ENCODE measurements at places on chromosomes 5 and 9.

DNA sequence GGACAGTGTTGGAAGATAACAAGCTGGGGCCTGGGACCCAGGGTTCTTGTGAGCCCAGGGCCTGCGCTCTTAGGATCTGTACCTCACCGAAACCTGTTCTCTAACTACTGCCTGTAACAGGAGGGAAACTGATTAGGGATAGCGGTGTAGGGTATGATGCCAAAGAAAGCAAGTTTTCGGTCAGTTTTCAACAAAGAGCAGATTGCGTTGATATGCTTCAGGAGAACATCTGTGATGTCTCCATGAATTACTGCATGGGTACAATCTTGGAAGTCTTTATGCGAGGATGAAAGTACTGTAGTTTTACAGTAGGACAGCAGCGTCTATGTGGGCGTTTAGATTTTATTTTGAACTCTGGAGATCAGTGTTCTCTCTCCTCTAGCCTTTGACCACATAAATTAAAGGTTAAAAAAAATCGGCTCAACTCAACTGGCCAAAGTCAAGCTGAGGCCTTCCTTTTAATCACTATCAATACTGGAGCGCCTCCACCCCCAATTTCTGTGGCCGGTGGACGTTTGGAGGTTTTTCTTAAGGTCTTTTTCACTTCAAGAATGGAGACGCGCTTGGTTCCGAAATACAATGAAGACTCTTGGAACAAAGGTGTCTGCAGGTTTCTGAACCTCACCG is 3.0 kb downstream of the NFIL3 start:
- no peak for DNase-seq

DNA sequence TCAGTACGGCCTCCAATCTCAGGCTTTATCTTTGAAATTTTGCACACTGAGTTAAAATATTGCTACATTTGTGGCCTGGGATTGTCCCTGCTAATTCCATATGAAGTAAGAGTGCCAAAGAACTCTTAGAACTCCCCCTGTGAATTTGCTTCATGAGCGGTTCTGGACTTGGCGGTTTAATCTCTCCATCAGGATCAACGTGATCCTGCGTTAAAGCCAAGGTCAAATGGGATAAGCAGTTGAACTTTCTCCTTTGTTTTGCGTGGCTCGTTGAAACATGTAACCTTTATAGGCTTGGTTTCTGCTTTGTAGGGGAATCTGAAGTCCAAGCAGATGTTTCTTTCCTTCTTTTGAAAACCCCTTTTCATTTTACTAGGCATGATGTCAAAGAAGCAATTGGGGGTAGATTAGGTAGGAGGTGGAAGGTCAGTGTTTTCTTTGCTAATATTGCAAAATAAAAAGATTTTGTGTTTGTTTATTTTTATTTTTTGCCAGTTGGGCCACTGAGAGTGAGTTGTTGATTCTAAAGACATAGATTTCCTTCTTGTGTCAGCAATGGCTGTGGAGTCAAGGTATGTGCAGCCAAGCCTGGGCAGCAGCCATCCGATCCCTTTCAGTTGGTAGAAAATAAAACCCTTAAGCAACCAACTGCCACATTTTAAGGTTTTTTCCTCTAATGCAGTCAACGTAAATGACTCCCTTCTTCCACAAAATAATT is 390.8 kb downstream of the NNT start:
- DNase-seq = no peak

GRCh38 chr5:124810396-124811006 is 64.1 kb upstream of the ZNF608 start:
- no peak for DNase-seq

DNA sequence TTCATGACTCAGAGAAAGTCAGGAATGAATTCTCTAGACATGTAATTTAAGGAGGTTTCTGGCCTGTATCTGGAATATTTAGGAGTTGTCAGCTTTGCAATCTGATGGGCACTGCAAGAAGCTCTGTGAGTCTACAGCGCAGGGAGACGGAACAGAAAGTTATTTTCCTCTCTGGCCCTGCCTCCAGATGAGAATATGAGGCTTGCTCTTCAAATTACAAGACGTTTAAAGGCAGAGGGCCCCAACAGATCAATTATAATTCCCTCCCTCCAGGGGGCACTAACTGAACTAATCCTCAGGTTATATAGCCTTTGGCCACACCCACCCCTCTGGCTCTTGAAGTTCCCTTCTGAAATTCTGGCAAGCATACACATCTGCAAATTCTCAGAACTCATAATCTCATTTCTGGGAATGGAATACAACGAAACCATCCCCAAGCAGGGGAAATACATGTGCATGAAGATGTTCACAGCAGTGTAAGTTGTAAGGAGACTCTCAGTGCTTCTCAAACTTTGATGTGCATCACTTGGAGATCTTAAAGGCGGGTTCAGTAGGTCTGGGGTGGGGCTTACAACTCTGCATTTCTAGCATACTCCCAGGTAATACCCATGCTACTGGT is 307.6 kb downstream of the CWC27 start:
- DNase-seq = no peak

DNA sequence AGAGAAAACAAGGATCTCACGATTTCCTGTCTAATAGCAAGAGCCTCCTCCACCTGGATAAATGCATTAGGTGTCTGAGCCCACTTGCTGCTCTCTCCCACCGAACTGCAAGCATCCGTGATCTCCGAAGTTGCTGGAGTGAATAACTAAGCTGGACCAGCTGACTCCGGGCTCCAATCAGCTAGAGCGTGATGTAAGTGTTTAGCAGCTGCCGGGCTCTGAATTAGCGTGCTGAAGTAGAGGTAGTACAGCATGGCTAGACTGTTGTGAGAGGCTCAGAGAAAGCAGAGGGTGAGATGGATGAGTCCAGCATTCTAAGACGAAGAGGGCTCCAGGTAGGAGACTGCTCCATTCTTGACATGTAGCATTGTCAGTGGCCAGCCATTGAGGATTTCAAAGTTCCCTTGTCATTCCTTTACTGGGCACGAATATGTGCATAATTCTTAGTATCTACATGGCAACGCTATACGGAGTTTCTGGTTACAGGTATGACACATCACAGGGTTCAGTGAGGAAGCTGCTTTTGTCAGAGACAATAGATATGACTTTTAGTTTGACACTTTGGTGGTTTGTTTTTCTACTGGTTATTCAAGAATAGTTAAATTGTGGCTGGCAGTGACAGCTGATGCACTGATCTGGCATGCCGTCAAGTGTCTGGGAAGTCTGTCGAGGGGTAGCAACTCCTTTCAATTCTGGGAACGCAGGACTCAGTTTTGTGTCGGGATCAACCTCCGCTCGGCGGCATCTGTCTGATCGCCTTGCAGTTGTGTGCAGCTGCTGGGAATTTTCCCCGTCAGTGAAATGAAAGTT is 232.6 kb downstream of the MAST4 start:
- DNase-seq = peak; percentile 47

- peak; percentile 91 for DNase-seq
Measured at GRCh38 chr9:132201139-132201538, 39.3 kb downstream of the NTNG2 start.

GRCh38 chr5:34771076-34771475 is 67.9 kb upstream of the TTC23L start:
- DNase-seq = no peak

GRCh38 chr9:135045264-135045927 is 42.1 kb upstream of the OLFM1 start:
- DNase-seq = no peak

- DNase-seq = no peak
Measured at GRCh38 chr9:29039258-29039657, 1466.0 kb upstream of the C9orf72 start.

- DNase-seq = no peak
Measured at GRCh38 chr9:6788162-6789016, 30.6 kb downstream of the KDM4C start.

GRCh38 chr5:78690253-78690972 is 41.8 kb upstream of the LHFPL2 start:
- no peak for DNase-seq

DNA sequence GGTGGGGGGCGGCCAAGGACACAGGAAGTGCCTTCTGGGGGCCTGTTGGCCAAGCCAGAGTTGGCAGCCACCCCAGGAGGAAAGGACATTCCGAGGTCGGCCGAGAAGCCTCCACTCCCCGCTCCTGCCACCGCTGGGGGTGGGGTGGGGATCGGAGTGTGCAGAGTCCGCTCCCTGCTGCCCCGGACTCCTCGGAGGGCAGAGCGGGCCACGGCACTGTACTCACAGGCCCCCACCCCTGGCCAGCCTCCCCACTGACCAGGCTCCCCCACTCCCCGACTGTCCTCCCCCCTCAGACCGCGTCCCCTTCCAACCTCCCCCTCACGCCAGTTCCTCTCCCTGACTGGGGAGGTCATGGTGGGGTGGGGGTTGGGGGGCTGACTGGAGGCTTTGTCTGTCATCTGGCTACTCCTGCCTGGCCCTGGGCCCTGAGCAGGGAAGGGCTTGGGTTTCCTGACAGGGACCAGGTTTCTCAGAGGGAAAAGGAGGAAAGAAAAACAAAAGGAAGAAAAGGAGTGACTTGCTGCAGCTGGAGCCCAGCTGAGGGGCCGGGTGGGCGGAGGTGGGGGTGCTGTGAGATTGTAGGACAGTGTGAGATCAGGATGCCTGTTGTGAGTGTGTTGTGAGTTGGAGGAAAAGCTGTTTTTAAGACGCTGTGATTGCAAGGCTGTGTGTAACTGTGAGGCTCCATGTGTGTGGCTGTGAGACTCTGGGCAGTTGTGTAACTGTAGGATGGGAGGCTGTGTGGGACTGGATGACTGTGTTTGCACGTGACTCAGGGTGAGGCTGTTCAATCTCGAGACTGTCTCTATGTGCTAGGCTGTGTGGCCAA is 29.7 kb downstream of the CNTFR start:
- no peak for DNase-seq

DNA sequence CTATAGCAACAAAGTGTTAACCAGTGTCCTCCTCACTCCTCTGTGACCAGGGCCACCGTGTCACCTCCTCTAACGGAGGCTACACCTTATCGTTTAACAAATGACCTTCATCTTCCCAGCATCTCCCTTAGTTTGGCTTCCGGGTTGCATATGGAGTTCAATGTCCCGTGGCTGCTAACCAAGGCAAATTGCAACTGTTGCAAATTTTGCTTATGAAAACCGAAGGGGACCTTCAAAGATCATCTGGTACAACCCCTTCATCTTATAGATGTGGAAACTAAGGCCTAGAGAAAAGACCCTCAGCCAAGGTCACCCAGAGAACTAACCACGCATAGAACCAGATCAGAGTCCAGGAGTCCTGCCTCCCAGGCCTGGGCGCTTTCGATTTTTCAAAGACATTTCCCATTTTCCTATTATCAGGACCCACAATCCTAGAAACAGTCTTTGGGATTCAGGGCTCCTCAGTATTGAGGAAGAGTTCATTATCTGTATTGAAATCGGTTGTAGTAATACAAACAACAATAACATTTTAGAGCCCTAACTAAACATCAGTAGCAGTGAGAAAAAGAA is 1.4 kb downstream of the PRELID2 start:
- no peak for DNase-seq

DNA sequence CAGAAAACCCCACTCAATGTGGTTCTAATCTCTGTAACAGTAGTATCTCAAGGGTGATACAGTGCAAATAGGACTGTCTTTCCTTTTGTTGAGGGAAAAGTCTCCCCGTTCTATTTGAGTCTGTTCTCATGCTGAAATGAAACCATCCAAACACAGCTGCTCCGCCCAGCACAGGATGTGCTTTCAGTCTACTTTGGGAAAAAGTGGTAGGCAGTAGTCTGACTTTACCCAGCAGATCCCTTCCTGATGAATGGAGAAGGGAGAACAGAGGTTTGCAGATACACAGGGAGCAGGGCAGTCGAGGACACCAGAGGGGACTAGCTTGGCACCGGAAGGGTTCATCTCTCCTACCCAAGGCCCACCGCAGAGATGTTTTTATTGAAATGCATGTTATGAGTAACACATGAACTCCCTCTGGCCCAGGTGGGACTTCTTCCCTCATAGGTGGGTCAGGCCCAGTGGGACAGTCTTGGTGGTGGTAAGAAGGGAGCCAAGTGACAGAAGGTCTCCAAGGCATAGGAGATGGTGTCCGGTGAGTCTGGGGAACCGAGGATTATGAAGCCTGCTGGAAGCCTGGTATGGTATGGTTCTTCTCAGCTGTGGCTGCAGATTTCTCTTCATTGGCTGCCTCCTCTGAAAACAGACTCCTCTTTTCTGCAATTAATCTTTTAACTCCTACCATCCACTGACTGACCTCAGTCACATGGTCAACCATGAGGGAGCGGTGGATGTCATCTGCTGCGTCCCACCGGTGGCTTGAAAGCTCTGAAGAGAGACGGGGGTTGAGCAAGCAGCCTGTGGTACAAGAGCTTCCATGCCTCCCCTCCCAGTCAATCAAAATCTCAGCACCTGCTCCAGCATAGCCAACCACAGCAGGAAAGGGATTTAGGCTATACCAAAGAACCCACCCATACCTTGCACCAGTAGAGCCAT is 3.0 kb downstream of the EIF4EBP3 start:
- DNase-seq = no peak

- no peak for DNase-seq
Measured at GRCh38 chr9:110936719-110937452, 101.4 kb downstream of the LPAR1 start.

DNA sequence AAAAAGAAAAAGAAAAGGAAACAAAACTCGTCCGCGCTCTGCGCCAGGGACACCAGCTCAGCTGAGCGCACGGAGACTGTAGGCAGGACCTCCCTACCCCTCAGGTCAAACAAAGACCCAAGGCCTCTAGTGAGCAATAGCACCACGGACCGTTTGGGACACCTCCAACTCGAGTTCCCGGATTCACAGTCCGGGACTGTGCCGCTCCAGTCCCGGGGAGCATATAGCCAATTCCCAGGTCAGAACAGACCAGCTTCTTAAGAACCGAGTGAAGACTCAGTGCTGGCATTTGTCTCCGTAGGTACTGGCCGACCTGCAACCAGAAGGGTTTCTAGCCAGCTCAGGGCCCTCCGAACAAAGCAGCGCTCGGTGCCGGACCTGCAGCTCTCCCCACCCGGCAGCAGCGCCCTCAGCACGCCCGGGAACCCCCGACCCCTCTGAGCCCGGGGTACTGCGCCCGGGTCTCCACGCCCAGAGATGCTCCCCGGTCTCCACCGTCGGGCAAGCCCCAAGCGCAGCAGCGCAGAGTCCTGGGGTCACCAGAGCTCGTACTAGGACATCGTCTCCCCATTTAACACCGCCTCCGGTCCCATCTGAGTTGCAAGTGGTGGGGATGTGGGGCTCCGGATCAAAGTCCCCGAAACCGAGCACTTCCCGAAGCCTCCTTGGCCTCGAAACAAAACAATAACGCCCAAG is 591 bp downstream of the ABCA1 start:
- DNase-seq = no peak
